AML-193 (cell line): ENCODE measurements at places on chromosomes 6 and 20.

- DNase-seq: no peak
These were observed 20.0 kb upstream of the NFATC2 start for GRCh38 chr20:51562332-51563173.

DNA sequence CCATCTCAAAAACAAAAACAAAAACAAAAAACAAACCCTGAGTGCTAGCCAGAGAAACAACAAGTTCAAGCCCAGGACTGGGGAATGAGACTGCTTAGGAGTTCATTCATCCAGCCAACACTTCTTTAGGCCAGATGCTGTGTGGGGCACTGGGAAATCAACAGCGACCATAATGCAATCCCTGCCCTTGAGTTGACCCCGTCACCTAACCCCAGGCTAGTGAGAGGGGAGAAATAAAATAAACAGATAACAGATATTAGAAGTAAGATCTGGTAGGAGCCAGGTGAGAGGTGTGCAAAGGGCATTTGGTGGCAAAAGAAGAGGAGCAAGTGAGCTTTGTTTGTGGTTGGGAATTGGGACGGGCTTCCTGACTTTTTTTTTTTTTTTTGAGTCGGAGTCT is 4.9 kb upstream of the RPL10A start:
- no peak for DNase-seq

- DNase-seq: no peak
These were observed 278.2 kb upstream of the PREP start for GRCh38 chr6:105681061-105681460.

GRCh38 chr20:34872622-34873224 is at the start of gene GGT7:
GGT7 (minus strand) TSS chr20:34872856; CDS start chr20:34872815, 41 bp downstream.
- DNase-seq: no peak

DNA sequence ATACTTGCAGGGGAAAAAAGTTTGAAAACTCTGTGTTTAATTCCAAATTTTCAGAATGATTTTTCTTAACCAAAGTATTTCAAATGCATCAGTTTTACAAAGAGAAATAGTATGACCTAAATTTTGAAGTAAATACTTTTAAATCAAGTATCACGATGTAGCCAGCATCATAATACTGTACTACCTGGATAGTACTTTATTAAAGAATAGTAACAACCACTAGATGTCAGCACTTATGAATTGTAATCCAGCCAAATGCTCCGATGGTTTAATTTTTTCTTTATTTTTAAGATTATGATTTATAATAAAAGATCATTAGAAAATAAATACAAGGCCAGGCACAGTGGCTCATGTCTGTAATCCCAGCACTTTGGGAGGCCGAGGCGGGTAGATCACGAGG is 37.2 kb upstream of the HACE1 start:
- DNase-seq: no peak
